ENCODE measurements at places on chromosomes 12 and 14.

DNA sequence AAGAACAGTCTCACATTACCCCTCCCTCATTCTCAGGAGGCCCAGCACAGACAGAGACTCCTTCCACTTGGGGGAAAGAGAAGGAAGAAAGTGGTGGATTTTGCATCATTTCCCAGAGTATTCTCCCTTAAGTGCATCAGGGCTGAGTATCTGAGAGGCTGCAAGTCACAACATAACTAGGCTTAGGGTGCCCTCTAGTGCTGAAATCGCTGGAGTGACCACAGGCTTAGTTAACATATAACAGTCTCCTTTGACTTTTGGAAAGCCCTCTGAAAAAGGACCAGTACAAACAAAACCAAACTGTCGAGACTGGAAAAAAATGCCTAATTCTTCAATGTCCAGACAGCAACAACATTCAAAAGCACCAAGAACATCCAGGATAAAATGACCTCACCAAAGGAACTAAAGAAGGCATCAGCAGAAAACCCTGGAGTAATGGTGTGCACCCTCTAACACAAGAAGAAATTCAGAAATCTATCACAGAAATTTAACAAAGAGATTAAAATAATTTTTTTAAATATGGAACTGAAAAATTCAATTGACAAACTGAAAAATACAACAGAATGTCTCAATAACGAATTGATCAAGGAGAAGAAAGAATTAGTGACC lies 412.3 kb downstream of the RPS29 start:
- DNase-seq, result peak; percentile 66

GRCh38 chr14:98167705-98168104 lies 1104.3 kb downstream of the BCL11B start:
- DNase-seq, result peak; percentile 72

GRCh38 chr14:101220921-101221510 lies 317.5 kb upstream of the RTL1 start:
- no peak for DNase-seq

GRCh38 chr12:59425798-59426197 lies 170.0 kb upstream of the SLC16A7 start:
- DNase-seq, result no peak

DNA sequence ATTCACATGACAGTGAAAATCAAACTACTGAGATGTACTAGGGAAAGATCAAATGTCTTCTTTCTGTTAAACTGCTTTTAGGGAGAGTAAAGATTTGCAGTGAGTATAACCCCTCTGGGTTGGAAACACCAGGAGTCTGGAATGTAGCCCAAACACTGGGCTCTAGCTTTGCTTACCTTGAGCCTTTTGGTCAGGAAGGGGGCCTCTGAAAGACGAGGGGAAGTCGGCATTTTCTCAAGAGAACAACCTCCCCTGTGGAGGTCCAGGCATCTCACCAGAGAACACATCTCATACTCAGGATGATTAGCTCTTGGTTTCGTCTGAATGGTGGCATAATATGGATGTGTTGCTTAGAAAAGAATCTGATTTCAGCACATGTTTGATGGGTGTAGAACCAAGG lies 169.0 kb downstream of the ZFP36L1 start:
- no peak for DNase-seq

All from SW480 (cell line).